Bronchial epithelial cell (primary cell): ENCODE measurements at places on chromosomes 3 and 15. TPM values are rescaled to one million over a fixed set of nuclear protein-coding genes. Genes with fewer than 3 reads are reported as not detected.

CSPG5 gene
- total RNA-seq, result 0.26 and 0.90 TPM in 2 replicates

CGNL1 gene
- 0.53 and 1.5 TPM in 2 replicates for total RNA-seq

ILDR1 gene
- 1.6 and 6.0 TPM in 2 replicates for total RNA-seq

UBL7 gene
- total RNA-seq, result 21.6 and 22.1 TPM in 2 replicates

CTXND1 gene
- not detected in 2 replicates for total RNA-seq

SMC4 gene
- 12.1 and 12.8 TPM in 2 replicates for total RNA-seq

TEX55 gene
- total RNA-seq, result not detected in 2 replicates

WDR72 gene
- under 0.01 and 0.13 TPM in 2 replicates for total RNA-seq

- peak; percentile 62 for DNase-seq
Measured at GRCh38 chr15:56341201-56341600, 24.0 kb upstream of the TEX9 start.

DNA sequence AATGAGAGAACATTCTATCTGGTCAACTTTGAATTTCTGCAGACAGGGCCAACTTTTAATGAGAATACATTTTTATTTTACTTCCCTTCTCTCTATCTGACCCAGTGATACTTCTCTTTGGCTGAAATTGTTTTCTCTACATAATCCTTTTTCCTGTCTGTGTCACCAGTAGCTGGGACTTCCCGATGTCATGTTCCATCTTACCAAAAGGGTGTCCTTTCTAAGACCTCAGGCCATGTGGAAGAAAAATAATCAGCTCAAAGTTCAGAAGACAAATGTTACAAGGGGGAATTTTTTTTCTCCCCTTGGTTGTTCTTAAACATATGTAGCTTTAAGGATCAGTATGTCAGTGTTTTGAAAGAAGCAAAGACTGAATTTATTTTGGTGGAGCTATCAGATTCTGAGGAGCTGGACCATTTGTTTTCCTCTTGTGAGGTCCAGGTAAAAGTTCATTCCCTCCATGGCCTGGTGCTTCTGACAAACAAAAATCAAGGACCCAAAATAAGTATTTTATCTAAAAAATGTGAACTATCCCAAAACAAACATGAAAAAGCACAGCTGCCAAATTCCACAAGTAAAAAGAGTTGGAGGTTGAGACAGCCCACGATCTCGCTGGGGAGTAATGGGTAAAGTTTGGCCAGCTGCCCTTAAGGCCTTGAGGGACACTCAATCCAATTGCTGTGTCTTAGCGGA lies 859.4 kb upstream of the NR2F2 start:
- no peak for DNase-seq

DNA sequence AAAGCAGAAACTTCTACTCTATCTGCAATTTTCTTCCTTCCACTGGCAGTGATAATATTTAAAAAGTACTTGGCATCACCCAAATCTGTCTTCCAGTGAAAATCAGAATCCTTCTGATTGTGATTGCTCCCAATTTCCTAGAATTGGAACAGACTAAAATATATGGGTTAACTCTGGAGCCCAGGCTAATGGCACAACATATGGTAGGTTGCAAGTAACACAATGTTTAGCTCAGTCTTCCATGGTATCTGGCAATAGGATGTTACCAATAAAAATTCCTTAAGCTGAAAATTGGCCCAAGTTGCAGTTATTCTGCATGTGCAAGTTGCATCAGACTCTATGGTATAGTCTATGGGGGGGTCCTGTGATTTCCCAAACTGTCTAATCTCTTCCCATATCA lies 273.5 kb upstream of the ADAMTS9 start:
- no peak for DNase-seq

GRCh38 chr3:107956991-107957900 lies 133.6 kb downstream of the CD47 start:
- DNase-seq, result no peak

- no peak for DNase-seq
Measured at GRCh38 chr15:68313501-68314410, 36.2 kb downstream of the FEM1B start.

GRCh38 chr15:62647202-62647842 lies 395.2 kb upstream of the TPM1 start:
- DNase-seq, result peak; percentile 63
